Stimulated activated CD8-positive, alpha-beta memory T cell treated with anti-CD3 and anti-CD28 coated beads, Interleukin-12 subunit alpha, Interleukin-12 subunit beta, amount 100 ng/mL, for 1 hour (primary cell): ENCODE measurements at places on chromosomes 2 and 18.

GRCh38 chr2:207530160-207531031, 634 bp downstream of the CREB1 start:
- DNase-seq: peak; percentile 16

DNA sequence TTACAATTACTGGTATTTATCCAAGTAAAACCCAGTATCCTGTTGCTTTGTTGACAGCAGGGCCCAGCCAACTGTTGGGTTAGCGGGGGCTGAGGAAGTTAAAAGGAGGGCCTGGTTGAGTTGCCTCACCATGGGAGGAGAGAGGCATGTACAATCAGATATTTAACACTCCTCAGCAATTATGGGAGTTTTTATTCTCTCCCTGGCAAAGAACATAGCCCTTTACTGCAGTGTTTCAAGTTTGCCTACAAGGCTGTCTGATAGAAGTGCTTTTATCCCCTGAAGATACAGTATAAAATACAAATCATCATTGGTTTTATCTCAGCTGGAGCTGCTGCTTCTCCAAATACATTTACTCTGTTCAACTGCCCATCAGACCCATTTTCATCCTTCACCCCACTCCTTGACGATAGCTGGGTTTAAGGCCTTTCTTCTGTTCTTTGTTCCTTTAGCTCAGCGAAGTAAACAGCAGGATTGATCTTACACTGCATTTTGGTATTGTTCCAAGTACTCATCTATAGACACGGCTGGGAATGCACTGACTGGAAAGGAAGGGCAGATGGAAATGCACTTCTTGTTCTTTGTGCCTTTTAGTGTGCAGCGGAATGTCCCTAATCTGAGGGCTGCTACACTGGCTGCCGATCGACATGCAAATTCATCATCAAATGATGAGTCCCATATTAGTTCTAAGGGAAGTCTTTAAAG, 402.5 kb upstream of the SPRED2 start:
- DNase-seq: no peak

DNA sequence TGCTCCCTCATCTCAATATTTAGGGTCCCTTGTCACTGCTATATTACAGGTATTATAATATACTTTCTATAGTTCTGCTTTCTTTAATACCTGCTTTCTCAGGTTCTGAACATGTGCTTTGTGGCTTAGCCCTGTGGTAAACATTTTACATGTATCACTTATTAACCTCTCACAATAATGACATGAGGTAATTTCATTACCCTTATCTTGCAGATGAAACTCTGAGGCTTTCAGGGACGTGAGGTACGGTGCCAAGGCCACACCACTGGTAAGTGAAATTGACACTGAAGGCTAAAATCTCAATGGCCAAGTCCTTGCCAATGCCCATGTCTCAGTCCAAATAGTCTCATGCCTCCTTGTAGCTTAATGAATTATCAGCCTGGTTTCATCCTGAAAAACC, 21.7 kb downstream of the LINC00305 start:
- DNase-seq: no peak

DNA sequence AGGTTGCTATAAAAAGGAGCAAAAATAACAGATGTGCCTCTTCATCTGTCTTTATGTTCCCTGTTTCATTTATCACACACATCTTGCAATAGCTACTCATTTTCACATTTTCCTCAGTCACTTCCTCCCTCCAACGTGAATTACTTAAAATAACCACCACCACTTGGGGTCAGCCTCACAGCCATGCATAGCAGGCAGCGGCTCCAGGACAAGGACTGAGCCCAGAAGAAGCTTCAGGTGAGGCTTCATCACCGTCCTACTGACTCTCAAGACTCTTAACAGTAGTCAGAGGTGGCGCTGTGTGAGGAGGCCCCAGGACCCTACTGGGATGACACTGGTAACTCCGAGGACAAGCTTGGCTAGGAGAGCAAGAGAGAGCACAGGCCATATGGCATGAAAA, 15.5 kb upstream of the ST8SIA5 start:
- no peak for DNase-seq

DNA sequence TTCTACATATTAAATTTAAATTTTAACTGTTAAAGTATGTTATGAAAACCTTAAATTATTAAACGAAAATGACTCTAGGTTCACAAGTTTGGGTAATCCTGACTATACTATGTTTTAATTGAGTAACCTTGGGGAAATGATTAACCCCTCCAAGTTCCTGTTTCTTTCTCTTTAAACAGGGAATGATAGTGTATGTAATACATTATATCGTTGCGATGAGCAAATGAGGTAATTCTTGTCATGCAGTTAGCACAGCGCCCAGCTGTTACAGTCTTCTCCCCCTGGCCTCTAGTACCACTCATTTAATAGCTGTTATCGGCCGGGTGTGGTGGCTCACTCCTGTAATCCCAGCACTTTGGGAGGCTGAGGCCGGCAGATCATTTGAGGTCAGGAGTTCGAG, 80.4 kb downstream of the MTA3 start:
- DNase-seq: no peak

DNA sequence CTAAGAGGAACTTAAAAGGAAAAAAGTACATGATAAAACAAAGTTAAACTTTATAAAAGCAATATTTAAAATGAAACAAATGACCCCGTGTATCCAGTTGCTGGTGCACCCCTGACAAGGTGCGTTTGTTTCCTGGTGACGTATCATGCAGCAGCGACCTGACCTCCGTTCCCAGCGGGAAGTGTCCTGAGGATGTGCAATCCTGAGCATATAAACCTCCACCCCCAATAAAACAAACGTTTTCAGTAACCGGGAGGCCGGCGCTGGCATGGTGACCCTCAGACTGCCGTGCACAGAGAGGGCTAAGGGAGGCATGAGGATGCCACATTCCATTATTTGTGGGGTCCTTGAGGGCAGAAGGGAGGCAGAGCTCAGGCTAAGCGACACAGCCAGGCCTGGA, 14.8 kb downstream of the SLC66A2 start:
- no peak for DNase-seq

DNA sequence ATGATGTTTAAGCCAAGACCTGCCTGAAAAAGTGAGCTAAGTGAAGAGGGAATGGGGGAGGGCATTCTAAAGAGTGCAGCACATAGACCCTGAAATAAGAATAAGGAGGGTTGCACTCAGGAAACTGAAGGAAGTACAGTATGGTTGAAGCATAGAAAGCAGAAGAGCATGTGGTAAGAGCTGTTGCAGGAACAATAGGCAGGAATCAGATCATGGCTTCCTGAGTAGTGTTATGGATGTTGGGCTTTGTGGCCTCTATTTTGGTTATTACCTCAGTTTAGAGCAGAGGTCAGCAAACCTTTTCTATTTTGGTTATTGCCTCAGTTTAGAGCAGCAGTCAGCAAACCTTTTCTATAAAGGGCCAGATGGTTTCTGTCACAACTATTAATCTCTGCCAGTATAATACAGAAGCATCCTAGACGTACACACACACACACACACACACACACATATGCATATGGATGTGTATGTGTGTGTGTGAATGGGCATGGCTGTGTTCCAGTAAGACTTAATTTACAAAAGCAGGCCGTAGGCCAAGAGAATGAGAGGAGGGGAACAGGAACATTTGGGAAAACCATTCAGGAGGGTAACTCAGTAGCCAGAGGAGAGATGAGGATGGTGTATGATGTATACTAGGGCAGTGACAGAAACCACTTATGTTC, 91.1 kb upstream of the MYO3B start:
- no peak for DNase-seq

- DNase-seq: no peak
Observed at GRCh38 chr2:213766465-213766901, 482.2 kb downstream of the SPAG16 start.

GRCh38 chr18:39380186-39380725, 1814.7 kb upstream of the CELF4 start:
- no peak for DNase-seq
